ENCODE measurements at places on chromosomes 13 and 19.

- no peak for DNase-seq
Measured at GRCh38 chr13:107079423-107080049, 511.6 kb upstream of the ARGLU1 start.

DNA sequence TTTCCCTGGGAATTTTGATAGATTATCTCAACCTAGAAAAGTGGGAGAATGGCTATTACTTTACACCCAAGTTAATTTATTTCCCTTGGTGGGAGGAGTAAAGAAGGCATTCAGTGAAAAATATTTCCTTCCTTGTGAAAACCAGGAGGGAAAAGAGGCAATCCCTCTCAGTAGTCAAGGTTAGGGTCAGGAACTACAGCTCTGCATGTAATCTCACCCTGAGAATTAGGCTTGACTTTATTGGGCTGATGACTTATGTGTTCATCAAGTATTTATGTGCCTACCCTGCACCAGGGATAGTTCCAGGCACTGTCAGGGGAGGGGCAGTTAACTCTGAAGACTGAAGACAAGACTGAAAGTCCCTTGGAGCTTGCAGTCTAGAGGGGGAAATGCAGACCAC lies 281.8 kb downstream of the DLEU7 start:
- DNase-seq, result no peak

DNA sequence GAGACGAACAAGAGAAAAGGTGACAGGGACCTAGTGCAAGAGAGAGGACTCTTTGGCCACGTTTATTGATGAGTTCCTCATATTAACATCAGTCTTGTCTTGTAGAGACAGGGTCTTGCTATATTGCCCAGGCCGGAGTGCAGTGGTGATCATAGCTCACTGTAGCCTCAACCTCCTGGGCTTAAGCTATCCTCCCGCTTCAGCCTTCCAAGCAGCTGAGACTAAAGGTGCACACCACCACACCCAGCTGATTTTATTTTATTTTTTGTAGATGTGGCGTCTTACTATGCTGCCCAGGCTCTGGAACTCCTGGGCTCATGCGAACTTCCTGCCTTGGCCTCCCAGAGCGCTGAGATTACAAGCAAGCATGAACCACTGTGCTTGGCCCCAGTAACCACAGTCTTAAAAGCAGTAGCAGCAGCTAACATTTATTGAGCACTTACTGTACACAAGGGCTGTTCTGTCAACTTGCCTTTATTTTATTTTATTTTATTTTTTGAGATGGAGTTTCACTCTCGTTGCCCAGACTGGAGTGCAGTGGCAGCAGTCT lies 1.1 kb upstream of the SH2D3A start:
- DNase-seq, result no peak

DNA sequence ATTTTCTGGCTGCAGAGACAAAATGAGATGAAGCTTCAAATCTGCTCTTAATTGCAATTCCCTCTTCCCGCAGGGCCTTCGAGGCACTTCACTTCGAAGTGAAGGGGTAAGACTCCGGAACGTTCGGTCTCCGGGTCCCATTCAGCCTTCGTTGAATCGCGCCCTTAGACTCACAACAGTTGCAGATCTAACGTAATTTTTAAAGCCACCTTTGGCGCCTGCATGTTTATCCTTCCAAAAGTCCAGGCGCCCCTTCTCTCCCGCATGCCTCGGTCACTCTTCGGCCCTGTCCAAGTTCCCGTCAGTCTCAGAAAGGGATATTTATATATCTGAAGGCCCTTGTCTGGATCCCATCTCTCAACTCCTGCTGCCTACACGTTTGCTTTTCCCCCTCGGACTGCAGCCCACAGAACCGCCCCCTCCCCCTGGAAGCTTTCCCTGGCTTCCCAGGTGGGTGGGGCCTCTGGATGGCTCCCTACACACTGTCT lies 915 bp upstream of the KCTD12 start:
- DNase-seq, result no peak

- no peak for DNase-seq
Measured at GRCh38 chr13:40494946-40495620, 171.4 kb downstream of the FOXO1 start.

- no peak for DNase-seq
Measured at GRCh38 chr13:81383444-81383843, 1042.5 kb upstream of the SPRY2 start.

DNA sequence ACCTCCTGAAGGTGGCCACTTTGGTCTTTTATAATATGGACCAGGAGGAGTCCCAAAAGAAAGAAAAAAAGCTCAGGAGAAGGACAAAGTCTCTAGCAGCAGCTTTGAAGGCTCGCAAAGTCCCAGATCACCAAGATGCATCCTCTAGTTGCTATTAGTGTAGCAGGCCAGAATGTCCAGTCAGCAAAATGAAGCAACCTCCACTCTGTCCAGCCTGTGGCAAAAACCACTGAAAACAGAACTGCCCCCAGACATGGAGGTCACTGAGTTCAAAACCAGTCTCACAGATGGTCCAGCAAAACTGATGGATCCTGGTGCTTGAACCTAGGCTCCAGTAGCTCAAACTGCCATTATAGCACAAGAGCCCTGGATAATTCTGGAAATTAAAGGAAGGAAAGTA lies 10.4 kb downstream of the LILRB4 start:
- DNase-seq, result no peak

GRCh38 chr13:109012115-109012514 lies 382.7 kb downstream of the MYO16 start:
- no peak for DNase-seq

- DNase-seq, result no peak
Measured at GRCh38 chr19:49895566-49896297, 955 bp downstream of the IL4I1 start.

DNA sequence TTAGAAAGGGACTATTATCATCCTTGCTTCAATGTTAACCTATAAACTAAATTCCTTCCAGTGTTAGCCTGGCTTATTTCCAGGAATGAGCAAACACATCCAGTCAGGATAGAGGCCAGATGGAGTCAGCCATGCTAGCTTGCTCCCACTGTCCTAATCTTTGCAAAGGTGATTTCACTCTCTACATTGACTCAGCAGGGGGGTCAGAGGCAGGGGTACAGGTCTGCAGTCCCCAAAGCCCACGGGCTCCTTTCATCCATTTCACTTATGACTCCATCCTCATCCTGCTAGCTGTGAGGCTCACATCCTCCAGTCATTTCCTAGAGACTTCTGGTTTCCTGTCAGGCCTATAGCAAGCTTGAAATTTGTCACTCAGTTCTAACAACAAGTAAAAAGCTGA lies 63.4 kb upstream of the CEACAM8 start:
- no peak for DNase-seq

- no peak for DNase-seq
Measured at GRCh38 chr13:94613051-94613450, 11.4 kb downstream of the GPR180 start.

DNA sequence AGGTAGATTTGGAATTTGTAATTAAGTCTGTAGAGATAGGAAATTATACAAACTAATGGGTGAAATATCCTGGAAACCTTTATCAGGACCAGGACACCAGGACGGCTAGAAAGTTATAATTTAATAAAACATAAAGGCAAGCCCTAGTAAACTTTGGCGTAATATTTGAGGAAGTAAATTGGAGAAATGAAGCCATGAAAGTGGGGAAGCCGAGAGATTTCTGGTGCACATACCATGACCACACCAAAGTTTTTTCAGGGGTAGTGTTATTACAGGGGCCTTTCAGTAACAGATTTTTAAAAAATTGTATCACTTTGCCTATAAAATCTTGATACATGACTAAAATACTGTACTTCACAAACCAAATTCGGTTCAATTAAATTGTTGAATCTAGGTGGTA lies 54.7 kb upstream of the URAD start:
- no peak for DNase-seq

DNA sequence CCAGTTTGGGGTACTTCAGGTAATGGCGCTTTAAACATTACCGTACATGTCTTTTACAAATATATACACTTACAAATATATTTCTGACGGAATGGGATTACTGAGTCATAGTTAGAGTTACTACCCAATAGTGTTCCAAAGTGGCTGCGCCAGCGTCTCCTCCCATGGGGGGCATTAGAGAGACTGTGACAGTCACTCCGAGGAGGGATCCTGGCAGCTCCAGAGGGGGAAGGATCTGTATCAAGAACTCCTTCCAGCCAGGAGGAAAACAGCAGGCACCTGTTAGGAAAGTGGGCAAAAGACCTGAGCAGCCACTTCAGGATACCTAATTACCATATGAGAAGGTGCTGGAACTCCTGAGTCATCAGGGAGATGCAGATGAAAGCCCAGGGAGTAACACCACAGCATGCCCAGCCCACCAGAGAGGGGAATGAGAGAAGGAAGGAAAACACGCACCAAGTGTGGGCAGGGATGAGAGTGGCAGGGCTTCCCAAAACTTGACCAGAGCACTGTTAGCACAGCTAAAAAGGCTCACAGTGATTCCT lies 52.9 kb downstream of the SLC7A9 start:
- DNase-seq, result no peak

DNA sequence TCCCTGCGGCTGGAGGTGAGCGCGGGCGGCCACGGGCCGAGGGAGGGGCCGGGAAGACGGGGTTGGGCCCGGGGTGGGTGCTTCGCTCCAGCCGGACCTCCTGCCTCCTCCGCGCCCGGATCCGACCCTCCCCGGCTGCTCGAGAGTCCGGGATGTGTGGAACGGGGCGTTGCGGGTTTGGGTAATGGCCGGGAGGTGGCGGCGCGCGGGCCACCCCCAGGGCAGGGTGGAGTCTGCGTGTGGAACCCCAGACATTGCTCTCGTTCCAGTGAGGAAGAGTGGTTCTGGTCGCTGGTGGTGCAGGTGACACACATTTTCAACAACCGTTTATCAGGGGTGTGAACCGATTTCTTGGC lies 38.8 kb downstream of the ARHGEF7 start:
- DNase-seq, result no peak

- no peak for DNase-seq
Measured at GRCh38 chr13:111971891-111972780, 94.8 kb upstream of the SOX1 start.

GRCh38 chr13:86579662-86580061 lies 780.4 kb upstream of the SLITRK6 start:
- no peak for DNase-seq

DNA sequence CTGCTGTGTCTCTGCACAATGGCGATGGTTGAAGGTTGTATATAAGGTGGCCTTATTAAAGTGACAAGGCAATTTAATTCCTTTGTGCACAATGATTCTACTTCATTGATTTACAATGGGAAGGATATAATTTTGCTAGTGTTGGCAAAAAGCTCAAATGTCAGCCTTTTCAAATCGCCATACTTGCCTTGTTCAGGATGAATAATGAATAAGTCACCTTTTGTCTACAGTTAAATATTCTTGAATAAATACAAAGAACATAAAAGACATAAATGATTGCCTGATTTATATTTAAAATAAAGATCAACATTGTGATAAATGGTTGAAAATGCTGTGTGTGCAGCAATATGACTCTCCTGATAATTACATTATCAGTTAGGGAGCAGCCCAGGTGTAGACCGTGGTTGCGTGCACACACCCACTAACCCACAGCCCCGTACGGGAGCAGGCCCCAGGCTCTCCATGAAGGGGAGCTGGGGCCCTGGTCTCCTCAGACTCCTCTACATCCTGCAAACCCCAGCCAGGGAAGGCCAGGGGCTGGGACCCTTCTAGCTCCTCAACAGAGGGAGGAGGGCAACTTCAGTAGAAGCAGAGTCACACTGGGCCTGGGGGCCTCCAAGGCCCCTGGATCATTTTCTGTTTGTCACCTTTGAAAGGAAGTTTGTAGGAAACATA lies 64.9 kb downstream of the TEX29 start:
- no peak for DNase-seq

- no peak for DNase-seq
Measured at GRCh38 chr19:40801426-40802299, 2.7 kb downstream of the EGLN2 start.

DNA sequence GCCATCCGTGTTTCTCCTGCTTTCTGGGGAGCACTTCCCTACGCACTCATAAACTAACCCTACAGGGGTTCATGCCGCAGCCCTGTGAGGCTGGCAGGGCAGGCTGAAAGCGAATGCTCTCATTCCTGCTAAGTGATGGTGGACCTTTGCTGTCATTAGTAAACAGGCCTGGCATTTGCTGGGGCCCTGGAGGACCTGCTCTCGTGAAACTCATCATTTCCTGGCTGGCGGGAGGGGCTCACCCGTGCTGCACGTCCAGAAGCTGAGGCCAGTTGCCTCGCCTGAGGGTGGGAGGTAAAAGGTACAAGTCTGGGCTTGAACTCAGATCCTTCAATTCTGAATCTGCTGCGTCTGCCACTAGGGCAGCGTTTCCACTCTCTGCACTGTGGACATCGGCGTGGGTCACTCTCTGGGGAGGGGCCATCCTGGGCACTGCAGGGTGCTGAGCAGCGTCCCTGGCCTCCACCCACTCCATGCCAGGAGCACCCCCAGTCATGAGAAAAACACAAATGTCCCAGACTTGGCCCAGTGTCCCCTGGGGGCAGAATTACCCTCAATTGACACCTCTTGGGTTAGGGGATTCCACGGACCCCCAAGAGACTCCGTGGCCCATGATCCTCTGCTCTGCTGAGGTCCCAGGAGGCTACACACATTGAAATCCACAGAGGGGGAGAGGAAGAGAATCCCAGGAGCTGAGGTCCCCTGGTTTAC lies 7.0 kb downstream of the MOB3A start:
- DNase-seq, result no peak

DNA sequence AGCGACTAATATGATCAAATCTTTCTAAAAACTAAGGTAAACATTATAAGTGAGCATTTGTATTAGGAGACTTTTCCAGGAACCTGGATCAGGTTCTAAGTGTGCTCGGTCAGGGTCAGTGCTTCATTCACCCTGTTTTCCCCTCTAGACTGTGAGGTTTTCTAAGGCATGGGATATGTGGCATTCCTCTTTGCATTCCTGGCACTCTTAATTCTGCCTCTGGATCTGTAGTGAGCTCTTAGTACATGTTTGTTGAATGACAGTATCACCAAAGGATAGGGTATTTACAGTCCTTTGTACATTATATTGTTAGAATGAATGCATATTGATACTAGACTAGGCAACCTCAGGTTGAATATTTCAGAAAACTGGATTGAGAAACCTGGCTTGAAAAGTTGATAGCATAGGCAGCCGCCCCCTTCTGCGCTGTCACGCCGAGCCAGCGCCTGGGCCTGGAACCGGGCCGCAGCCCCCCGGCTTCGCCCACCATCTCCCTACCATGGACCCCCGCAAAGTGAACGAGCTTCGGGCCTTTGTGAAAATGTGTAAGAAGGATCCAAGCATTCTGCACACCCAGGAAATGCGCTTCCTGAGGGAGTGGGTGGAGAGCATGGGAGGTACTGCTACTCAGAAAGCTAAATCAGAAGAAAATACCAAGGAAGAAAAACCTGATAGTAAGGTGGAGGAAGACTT lies 156.5 kb downstream of the KCNRG start:
- no peak for DNase-seq

DNA sequence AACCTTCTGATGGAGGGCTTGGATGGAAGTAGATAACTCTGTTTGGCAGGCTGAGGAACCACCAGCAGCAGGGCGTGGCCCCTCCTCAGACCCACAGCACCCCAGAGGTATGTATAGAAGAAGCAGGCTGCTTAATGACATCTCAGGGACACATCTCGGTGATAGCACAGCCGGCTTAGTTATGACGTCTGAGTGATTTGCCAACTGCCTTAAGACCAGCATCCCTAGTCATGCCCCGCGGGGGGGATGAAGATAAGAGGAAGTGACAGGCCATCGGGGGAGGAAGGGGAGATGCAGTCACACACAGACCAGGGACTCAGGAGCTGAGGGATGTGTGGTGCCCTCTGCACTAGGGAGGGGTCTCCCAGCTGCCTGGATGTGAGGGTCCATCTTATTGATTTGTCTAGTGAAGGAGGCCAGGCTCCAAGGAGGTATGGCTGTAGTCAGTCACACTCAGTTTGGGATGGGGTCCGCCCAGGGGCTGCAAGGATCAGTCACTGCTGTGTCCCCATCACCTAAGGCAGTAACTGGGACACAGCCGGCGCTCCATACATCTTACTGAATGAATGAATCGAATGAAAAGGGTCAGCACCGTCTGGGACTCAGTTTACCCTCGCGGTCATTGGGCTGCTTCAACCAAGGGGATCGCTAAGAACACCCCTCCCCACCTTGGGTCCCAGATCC lies 19.2 kb upstream of the ERCC1 start:
- DNase-seq, result no peak

All from glomerular endothelial cell (primary cell).